ENCODE measurements at places on chromosomes 3 and 15.

DNA sequence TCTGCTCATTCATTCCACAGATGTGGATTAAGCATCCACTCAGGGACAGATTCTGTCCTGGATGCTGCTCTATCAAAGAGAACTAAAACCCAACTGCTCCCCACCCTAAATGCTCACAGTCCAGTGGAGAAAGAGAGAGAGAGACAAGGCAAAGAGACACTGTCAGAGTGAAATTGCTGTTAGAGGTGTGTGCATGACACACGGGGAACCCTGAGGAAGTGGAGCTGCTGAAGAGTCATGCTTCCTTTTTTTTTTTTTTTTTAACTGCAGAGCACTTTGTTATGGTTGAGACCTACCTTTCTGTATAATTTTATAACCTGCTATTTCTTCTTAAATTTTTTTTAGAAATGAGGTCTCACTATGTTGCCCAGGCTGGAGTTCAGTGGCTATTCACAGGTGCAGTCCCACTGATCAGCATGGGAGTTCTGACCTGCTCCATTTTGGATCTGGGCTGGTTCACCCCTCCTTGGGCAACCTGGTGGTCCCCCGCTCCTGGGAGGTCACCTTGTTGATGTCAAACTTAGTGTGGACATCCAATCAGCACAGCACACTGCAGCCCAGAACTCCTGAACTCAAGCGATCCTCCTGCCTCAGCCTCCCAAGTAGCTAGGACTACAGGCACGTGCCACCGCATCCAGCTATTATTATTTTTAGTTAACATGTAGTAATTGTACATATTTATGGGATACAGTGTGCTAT lies 18.2 kb upstream of the PSTPIP1 start:
- no peak for DNase-seq

DNA sequence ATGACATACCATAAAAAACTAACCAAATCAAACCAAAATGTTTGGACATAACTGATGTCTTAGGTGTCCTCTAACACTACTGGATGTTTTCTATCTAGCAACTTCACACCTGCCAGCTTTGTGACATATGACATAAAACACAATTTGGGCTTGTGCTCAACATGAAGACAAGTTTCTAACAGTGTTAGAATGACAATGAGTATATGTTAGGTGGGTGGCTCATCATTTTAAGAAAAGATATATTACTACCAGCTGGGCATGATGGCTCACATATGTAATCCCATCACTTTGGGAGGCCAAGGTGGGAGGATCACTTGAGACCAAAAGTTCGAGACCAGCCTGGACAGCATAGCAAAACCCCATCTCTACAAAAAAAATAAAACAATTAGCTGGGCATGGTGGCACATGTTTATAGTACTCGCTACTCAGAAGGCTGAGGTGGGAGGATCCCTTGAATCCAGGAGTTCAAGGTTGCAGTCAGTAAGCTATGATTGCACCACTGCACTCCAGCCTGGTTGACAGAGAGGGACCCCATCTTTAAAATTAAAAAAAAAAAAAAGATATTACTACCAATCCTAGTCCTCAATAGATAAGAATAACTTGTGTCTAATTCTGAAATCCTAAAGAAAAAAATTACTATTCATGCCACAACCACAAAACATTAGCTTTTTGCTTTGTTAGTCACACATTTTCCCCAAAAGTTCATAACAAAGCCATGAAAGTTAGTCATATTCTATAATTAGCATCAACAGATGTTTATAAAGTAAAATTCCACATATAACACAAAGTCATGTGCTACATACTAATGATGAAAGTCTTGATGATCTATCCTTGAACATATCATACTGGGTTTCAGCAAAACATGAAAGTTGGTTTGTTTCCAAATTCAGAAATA lies 59.9 kb downstream of the LRRFIP2 start:
- no peak for DNase-seq

DNA sequence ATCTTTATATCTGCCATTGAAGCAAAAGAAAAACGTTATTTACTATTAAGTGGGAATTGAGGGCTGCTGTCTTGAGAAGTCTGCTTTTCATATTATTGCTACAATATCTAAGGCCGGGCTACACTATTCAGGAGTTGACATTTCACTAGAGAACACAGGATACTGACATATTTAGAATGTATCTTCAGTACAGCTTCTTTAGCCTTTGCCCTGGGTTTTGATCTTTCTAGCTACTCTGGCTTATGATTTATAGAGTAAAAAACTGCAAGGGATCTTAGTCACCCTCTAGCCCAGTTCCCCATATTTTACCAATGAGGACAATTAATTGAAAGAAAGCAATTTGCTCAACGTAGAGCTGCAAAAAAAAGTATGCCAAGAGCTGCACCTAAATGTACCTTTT lies 307.4 kb upstream of the DPPA4 start:
- no peak for DNase-seq

GRCh38 chr3:43503067-43503728 lies 118.6 kb downstream of the ANO10 start:
- no peak for DNase-seq

DNA sequence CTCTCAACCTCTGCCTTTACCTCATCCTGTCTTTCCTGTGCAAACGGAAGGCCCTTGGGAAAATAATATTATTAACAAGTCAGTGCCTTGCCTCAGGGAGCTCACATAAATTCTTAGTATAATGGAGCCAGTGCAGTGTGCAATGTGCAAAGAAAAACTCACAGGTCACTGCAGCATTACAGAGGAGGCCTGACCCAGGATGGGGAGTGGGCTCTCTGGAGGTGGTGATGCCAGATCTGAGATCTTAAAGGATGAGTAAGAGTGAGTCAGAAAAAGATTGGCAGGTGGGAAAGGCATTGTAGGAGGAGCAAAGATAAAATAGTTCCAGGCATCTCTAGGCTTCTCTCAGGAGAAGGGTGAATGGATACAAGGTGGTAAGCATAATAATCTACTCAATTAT lies 185.6 kb upstream of the ADAMTS9 start:
- DNase-seq: no peak

- no peak for DNase-seq
Measured at GRCh38 chr3:89000886-89001285, 106.5 kb upstream of the EPHA3 start.

- no peak for DNase-seq
Measured at GRCh38 chr3:51379746-51380455, 5.2 kb upstream of the MANF start.

DNA sequence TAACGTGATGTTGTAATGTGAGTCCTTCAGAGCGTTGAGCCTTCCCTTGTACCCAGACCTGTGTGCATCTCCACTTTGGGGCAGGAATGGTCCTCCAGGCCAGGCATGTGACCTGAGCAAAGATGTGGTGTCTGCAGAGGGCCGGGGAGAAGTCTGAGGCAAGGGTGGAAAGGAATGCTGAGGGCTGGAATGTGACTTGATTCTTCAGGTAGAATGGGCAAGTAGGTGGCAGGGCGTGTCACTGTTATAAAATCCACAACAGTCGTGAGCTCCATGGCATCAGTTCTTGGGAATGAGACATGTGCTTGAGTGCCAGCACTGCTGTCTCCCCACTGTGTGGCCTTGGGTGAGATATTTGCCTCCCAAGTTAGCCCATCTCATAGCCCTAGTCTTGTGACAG lies 24.0 kb upstream of the BSN start:
- no peak for DNase-seq

DNA sequence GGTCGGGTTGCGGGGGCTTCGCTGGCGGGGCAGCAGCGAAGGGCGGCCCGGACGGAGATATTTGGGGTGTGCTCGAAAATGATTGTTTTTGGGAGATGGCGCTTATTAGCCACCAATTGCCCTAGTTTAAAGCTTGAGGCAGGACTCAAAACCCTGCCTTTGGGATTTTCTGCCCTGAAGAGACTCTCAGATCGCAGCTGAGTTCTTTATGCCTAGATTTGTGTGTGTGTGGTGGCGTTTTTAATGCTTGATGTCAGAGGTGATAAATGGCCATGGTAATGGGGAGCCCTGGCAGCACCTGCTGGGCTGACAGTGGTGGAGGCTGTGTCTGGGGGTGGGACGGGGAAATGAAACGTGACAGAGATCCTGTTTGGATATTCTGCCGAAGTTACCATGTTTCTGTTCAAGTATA lies 604 bp downstream of the KCTD6 start:
- no peak for DNase-seq

DNA sequence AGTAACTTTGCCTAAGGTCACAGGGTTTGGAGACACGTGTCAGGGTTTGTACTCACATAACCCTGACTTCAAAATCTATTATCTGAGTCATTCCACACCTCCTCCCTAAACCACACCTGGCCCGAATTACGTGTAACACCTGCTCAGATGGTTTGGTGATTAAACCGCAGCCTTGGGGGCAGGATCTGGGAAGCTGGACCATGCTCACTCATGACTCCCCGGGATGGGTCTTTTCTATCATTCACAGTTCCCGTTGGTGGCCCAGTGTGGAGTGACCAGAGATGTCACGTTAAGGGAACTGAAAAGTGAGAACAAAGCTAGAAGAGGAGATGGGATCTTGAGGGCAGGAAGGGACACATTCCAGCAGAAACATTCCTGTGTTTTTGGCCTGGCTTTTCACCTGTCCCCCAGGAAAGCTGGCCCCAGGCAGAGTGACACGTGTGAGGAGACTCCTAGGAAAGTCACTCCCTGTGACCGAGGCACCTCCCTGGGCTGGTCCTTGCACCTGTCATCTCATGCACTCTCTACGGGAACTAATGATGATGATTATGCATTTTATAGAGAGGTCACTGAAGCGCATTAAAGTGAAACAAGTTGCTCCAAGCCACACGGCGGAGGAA lies 75.4 kb upstream of the POMGNT2 start:
- peak; percentile 43 for DNase-seq

- no peak for DNase-seq
Measured at GRCh38 chr15:84143753-84144314, 91.7 kb upstream of the GOLGA6L4 start.

DNA sequence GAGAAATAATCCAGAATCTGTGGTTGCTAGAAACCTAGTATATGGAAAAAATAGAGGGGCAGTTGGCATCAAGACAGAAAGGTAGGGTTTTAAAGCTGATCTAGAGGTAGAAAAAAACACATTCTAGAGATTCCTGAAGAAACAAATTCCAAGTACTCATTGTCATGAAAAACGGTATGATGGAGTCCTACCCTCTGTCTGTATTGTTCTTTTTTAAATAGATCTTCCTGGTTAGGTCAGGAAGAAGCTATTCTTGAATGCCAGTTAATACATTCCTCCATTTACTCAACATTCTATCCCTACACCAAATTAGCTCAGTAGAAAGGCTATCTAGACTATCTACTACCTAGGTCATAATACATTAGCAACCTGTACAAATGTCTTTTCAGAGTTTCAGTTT lies 364.7 kb downstream of the FHIT start:
- no peak for DNase-seq

DNA sequence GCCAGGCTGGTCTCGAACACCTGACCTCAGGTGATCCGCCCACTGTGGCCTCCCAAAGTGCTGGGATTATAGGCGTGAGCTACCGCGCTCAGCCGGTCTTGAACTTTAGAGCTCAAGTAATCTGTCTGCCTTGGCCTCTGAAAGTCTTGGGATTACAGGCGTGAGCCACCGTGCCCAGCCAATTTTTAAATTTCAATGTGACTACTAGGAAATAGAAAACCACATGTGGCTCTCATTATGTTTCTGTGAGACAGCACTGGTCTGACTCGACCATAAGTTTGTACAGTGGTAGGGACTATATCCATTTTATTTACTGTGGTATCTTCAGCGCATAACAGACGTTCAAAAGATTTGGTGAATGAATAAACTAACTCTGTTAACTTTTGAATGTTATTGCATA lies 9.1 kb downstream of the ZFAND6 start:
- DNase-seq: no peak

- DNase-seq: no peak
Measured at GRCh38 chr3:128591738-128592426, 58.7 kb downstream of the RPN1 start.

DNA sequence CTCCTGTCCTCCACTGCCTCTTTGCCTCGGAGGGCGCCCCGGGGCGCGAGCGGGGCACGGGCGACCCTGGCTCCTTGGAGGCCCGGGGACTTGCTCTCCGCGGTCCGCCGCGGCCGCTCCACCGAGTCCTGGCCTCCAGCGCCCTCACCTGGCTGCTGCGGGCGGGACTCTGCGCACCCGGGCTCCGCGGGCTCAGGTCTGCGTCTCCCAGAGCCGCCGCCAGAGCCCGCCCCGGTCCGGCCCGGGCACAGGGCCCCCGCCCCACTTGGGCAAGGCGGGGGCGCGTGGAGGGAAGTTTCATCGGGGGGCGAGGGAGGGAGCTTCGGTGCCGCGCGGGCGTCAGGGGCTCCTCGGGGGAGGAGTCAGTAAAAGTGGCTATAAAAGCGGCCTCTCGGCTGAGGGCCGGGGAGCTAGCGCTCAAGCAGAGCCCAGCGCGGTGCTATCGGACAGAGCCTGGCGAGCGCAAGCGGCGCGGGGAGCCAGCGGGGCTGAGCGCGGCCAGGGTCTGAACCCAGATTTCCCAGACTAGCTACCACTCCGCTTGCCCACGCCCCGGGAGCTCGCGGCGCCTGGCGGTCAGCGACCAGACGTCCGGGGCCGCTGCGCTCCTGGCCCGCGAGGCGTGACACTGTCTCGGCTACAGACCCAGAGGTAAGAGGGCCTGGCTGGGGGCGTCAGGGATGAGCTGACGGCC lies at the start of gene CEMIP:
Gene CEMIP, plus strand, starts transcription at position 407 of the 694 bp plus-strand sequence. CDS start 94,510 bp downstream, outside the sequence.
- peak; percentile 28 for DNase-seq

- DNase-seq: no peak
Measured at GRCh38 chr3:33152363-33153360, 38.8 kb downstream of the CRTAP start.

- DNase-seq: no peak
Measured at GRCh38 chr3:31758322-31758965, 222.6 kb downstream of the OSBPL10 start.

DNA sequence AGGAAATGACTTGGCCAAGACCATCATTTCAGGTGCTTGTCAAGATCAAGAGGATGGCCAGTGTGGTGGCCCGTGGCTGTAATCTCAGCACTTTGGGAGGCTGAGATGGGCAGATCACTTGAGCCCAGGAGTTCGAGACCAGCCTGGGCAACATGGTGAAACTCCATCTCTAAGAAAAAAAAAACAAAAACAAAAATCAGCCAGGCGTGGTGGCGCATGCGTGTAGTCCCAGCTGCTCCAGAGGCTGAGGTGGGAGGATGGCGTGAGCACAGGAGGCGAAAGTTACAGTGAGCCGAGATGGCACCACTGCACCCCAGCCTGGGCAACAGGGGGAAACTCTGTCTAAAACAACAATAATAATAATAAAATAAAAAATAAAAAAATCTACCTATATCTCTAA lies 15.0 kb downstream of the CRABP1 start:
- DNase-seq: no peak

DNA sequence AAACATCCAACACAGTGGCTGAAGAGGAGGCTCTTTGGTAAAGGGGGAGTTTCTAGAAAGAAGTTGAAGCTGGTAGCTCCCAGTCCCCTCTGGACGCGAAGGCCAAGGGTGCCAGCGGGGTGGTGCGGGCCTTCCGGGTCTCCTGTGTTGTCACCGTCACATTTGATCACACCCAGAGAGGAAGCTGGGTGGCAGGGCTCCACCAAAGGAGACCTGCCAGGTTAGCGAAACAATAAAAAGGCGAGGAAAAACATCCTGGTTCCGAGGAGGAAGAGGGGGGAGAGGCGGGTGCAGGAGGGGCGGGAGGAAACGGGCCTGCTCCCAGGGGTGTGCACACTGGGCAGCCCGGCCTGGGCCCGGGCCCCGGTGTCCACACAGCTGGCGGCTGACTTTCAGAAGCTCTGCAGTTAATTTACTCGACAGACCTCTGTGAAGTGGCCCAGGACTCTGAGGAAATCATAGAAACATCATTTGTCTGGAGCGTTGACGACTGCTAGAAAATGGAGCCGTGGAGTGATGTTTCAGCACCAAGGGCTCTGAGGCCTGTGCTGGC lies 12.1 kb downstream of the HEG1 start:
- no peak for DNase-seq

- no peak for DNase-seq
Measured at GRCh38 chr3:12234192-12234591, 54.7 kb upstream of the PPARG start.
